Globus pallidus (tissue), 1 donor: ENCODE measurements at places on chromosomes 11 and 22.

DNA sequence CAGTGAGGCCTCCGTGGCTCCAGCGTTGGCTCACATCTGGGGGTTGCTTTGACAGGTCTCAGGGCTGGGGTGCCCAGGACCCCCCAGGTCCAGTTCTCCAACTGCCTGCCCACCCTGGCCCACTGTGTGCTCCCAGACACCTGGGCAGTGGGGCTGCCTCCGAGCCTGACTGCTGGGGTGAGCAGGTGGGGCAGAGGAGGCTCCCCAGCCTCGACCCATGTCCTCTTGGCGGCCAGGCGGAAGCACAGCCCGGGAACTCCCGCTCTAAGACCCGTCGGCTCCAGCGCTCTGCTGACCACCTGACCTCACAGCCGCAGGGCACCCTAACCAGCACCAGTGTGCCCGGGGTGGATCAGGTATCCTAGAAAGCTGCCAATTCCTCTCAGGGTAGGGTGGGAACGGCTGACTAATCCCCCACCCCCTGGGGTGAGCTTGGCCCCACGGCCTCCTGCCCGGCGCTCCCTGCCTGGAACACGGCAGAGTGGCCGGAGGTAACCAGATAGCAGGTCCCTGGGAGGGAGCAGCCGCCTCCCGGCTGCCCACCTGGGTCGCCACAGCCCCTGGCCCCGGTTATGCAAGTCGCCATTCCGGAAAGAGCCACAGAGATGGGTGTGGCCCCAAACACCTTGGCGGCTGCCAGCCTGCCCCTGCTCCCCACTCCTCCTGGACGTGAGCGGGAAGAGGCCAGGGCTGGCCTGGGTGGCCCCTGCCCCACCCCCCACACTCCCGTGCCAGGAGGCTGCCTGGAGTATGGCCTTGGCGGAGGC lies 19.2 kb upstream of the MUC5B start:
- DNase-seq: no peak

GRCh38 chr22:23182309-23183060 lies 2.2 kb downstream of the BCR start:
- DNase-seq: no peak

- peak; percentile 49 for DNase-seq
These were observed 346 bp downstream of the PPFIBP2 start for GRCh38 chr11:7514099-7514591.

GRCh38 chr11:95084509-95084908 lies 5.1 kb upstream of the ENDOD1 start:
- DNase-seq: no peak

DNA sequence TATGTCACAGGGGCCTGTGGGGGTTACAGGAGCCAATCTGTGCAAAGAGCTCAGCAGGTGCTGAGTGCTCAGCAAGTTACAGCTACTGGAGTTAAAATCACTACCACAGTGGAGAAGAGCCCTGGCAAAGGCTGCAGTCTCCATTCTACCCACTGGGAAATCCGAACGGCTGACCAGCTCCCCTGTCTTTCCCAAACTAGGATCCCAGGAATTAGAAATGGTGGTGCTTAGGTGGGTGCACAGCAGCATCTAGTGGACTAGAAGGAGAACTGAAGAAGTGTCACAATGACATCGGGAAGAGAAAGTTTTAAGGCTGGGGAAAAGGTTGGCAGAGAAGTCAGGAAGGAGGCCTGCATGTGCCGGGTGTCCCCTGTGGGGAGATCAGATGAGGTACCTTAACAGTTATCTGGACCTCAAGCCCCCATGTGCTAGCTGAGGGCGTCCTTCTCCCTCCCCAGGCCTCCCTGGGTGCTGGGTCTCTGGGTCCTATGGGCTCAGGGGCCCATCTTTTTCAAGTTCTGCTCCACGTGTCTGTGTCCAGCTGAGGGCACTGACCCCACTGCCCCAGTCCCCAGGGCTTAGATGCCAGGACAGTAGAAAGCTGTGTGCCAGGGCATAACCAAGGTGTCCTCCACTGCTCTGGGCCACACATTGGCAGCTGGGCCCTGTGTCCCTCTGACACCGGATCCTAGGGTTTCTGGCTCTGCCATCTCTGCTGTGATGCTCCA lies 1.9 kb downstream of the PIWIL3 start:
- no peak for DNase-seq

GRCh38 chr11:3157381-3158130 lies 7.6 kb downstream of the OSBPL5 start:
- DNase-seq: no peak

- DNase-seq: no peak
These were observed 12.8 kb downstream of the KCTD14 start for GRCh38 chr11:78010304-78010703.

DNA sequence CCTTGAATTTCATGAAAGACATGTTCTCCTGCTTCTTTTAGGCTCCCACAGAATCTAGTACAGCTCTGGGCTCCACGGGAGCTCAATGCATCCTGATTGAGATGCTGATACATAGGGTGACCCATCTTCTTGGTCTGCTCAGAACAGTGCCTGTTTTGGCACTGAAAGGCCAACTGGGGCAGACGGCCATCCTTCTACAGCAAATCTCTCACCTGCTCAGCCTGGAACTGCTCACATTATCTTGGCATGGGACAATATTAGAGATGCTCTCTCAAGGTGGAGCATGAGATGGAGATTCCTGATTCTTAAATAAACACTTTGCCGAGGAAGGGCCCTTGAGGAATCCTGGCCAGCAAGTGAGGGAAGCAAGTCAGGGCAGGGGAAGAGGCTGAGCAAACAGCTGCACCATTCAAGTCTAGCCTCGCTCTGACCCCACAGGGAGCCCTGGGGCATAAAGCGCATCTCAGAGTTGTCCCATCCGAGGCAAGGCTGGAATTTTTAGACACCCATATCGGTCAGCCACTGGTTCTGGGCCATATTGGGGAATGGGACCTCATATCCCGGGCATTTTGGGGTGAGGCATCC lies 58.4 kb upstream of the CSNK2A3 start:
- no peak for DNase-seq

DNA sequence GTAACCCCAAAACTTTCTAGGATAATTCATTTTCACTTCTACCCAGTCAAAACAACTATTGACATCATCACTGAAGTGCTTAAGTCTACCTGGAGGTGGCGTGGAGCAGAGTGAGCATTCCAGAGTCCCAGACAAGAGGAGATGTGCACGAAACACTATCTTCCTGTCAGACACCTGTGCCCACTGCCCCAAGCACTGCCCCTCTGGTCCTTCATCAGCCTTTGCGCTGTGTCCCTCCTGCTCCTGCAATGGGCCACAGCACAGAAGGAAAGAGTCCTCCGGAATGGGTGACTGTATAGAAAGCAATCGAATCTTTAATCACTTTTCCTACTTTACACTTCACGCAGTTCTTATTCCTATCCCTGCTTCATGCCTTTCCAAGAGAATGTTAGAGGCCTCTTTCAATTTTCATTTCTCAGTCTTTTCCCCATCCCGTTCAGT lies 512 bp upstream of the GRIA4 start:
- DNase-seq: peak; percentile 56

DNA sequence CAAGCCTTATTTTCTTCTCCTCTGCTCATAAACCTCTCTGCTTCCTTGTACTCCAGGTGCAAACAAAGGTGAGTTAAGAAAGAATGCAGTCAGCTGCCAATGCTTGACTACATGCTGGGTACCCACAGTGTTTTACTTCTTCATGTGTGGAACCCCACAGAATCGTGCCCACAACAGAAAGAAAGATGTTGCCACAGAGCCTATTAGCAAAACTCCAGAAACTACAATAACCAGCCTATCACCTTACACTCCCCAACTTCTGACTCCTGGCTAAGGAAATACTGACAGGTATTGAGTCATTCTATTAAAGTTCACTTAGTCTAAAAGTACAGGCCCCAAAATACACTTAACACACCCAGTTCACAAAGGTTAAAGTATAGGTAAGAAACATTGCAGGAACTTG lies 56.9 kb upstream of the CCDC89 start:
- no peak for DNase-seq

DNA sequence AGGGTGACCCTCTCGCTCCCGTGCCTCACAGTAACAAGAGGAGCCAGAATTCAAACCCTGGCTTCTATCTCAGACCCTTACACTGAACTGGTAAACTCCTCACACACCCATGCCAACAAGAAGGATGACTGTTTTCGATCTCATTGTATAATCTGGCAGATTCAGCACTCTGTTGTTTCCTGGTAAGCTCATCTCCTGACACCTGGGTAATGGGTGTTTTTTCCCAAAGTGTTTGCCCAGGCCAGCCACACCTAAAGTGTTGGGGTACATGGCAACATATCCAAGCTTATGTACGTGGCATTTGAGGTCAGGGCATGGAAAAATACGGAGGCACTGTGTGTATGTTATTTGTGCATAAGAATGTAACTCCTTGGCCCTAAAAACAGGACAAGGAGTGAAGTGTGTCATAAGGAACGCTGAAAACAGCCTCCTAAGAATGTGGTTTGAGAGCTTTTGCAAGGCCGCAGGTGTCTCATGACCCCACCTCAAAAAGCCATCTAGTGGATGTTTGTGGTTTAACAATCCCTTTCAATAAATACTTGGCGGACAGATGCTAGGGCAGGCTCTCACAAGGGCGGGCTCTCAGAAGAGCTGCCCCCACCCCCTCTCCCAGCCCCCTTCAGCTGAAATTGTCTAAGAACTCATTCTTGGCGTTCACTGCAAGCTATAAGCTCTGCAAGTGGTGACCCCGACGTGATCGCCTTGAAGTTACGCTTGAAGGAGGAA lies at the start of gene MS4A15:
Gene MS4A15, plus strand, starts transcription at position 561 of the 726 bp plus-strand sequence. CDS start 6,867 bp downstream, outside the sequence.
- no peak for DNase-seq

DNA sequence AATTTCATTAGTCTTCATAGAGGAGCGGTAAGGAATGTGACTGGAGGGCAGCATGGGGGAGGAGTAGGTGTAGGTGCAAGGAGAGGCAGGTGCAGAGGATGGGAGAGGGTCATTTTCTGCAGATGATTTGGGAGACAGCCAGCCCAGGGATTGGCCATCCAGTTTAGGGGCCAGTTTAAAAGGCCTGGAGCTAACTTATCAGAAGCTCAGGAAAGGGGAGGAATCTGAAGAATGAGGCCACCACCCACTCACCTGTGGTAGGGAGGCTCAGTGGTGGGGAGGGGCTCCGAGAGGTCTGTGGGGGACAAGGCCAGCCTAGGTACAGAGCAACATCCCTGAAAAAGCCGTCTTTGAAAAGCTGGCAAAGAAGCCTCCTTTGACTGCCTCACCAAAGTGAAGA lies 110.8 kb upstream of the TMEM45B start:
- DNase-seq: no peak

- no peak for DNase-seq
These were observed 16.9 kb upstream of the CDC42BPG start for GRCh38 chr11:64861227-64861975.

- peak; percentile 75 for DNase-seq
These were observed 17.9 kb downstream of the KCNE3 start for GRCh38 chr11:74449369-74449931.

- no peak for DNase-seq
These were observed 1.2 kb upstream of the GANAB start for GRCh38 chr11:62647609-62648005.

DNA sequence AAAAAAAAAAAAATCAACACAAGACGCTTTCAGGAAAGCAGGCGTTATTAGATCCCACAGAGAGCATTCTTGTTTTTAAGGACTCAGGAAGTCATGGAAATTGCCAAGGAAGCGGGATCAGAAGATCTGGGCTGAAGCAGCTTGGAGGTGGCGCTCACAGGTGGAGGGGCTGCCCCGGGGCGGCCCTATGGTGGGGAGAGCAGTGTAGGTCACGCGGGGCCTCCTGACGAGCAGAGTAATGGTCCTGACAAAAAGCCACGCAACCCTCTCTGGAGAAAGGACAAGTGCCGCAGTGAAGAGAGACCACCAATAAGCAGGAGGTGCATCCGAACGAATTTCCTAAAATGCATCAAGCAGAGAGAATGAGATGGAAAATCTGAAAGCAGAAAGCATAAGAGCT lies 407.0 kb downstream of the BRD1 start:
- no peak for DNase-seq

GRCh38 chr11:31412946-31413345 lies 43.3 kb downstream of the DNAJC24 start:
- no peak for DNase-seq

DNA sequence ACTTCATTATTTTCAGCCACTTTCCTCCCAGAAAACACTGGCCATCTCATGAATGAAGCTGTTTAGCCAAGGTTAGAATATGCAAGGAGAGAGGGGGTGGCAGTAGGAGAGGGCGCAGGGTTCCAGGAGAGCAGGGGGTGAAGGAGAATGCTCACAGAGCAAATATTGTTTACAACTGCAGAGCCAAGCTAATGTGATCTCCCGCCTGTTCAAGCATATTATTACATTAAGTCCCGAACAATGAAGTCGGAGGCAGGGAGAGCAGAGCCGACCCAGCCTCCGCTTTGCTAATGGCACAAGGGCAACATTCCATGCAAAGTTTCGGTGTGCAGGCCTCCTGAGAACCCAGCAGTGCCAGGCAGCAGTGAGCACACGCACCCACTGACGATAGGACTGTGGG lies 80.1 kb downstream of the MICAL3 start:
- no peak for DNase-seq

DNA sequence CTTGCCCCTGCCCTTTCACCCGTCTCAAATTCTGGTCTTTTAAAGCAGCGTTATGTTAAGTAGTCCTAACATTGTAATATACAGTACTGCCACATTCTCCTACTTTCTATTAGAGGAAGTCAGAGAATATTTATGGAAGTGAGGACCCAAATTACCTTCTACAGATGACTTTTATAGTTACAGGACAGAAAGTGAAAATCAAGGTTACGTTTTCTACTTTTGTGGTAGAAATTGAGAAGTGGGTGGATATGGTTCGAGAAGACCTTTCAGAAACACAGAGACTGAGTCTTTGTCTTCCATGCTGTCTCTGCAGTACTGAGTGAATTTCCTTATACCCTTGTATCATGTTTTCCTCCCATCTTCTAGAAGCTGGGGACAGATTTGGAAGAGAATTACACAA lies 17.1 kb downstream of the SC5D start:
- DNase-seq: no peak

DNA sequence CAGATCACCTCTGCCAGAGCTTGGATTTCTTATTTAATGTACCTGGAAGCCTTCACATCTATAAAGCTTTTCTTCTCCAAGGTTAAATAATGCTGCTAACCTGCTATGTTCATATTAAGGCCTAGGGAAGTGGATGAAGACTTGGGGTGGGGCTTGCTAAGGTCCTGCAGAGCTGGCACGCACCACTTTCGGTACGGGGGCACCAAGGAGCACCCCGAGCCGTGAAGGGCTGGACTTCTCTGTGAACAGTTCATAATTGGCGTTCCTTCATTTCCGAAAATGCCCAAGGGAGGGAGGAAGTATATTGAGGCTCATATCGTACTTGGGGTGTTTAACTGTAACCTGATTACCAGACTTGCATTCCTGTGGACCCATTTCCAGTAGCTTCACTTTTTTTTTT lies 59.6 kb downstream of the ST14 start:
- DNase-seq: no peak

- no peak for DNase-seq
These were observed 279.1 kb downstream of the BRD1 start for GRCh38 chr22:49548356-49549202.

DNA sequence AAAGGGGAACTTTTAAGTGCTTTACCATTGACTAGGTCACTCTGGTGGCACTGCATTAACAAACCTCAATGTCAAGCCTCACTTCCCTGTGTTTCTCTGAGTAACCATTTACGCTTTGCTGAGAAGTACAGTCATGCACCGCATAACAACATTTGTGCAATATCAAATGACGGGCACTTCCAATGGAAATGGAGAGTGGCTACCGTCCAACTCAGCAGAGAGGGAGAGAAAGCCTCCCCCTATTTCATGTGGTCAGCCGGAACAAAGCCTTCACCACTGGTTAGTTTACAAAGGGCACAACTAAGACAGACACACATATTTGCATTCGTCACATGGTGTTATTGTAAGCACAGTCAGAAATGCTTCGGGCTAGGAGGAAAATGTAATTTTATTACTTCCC lies 117.3 kb downstream of the RASSF10 start:
- DNase-seq: no peak

- DNase-seq: no peak
These were observed 35.7 kb downstream of the TBCEL start for GRCh38 chr11:121059605-121060004.
